ENCODE measurements at places on chromosomes 1 and 21. TPM values are rescaled to one million over a fixed set of nuclear protein-coding genes. Genes with fewer than 3 reads are reported as not detected.

Gene LCE2A
- not detected for total RNA-seq

Gene OR2T11
- not detected for total RNA-seq

Gene STYXL2
- not detected for total RNA-seq

Gene RGSL1
- total RNA-seq = not detected

Gene MARK1
- 0.30 TPM for total RNA-seq

Gene GJB4
- total RNA-seq = not detected

Gene ZNF697
- 9.4 TPM for total RNA-seq

Gene FCAMR
- total RNA-seq = not detected

Gene CYP4A22
- not detected for total RNA-seq

Gene CR1
- total RNA-seq = not detected

Gene ARID1A
- 6.3 TPM for total RNA-seq

Gene RGS1
- total RNA-seq = not detected

Gene TMOD4
- total RNA-seq = not detected
